AG20443 (cell line): ENCODE measurements at places on chromosomes 11 and 22.

DNA sequence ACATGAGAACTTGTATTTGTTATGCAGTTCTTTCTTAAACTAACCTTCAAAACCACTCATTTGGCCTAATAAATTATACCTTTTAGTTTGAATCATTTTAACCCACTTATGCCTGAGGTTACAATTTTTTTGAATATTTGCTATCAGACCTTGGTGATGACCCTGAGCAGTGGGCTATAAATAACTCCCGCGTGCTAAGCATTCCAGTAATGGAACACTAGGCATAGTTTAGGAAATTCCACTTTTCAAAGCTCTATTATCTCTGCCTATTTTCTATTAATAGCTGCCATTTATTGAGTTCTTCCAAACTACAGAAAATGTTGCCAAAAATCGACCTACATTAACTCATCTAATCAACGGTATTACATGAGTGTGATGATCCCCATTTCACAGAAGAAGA is 993.4 kb upstream of the FAT3 start:
- DNase-seq, result no peak

DNA sequence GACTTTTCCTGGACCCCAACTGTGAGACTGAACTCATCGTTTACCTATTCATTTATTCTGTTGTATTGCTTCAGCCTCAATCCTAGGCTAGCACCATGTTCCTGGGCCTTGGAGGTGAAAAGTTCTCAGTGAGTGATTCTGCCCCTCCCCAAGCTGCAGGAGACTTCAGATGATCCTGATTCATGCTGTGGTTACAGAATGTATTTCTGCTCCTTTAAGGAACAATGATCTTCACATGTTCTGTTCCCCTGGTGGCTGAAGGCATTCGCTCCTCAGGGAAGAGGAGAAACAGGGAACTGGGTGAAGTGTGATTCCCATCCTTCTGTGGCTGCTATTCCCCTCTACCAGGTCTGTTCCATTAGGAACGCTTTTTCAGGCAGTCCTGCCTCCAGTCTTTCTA is 2.4 kb downstream of the OR52E1 start:
- peak; percentile 5 for DNase-seq

DNA sequence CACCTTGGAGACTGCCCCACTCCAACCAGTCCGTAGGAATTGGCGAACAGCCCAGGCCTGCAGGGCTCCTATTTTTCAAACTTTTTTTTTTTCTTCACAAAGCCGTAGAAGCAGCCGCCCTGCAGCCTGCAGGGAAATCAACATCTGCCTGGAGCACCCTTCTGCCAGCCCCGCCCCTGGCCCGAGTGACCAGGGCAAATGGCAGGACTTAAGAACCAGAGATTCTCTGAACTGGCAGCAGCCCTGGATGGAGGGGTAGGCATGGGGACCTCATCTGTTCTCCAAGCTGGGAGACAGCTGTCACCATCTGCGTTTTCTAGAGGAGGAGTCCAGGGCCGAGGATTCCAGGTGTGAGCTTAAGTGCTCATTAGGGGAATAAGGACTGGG is 5.6 kb downstream of the SCN2B start:
- DNase-seq, result no peak

DNA sequence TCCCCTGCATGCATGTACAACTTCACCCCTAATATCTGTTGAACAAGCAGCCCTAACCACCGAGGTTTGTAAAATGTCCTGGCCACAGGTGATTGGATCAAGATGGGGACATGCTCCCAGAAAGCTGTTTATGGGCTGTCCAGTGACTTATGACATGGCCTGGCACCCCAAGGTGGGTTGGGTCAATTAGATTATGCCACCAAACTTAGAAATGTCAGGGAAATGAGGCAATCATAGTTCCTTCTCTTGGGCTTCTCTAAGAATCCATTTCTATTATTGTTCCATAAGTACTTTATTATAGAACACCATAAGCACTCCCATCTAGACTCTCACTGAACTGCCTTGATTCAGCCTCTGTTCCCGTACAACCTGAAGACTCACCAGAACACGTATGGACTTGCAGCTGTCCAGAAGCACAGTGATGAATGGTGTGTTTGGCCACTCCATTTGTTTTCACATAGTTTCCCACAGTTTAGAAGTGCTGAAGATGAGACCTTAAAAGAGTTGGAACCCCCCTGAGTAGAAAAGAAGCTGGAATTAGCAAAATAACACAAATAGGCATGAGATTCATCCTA is 45.5 kb upstream of the OLFML1 start:
- no peak for DNase-seq

DNA sequence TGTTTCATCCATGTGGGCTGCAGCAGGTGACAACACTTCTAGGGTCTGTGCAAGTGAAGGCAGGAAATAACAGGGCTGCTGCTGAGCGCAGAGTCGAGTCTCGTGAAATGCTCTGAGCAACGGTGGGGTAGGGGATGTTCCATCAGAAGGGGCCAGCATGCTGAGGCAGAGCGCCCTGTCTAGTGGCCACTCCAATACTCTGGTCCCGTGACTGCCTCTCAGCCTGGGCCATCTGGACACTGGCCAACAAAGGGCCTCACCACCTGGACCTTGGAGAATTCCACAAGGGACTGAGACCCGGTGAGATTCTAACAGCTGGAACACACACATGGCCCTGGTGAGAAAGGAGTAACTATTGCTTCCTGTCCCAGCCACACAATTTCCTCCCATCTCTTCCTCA is 375.7 kb downstream of the SHANK2 start:
- DNase-seq, result no peak

- DNase-seq, result no peak
Observed at GRCh38 chr22:27429476-27429875, 372.1 kb downstream of the MN1 start.

DNA sequence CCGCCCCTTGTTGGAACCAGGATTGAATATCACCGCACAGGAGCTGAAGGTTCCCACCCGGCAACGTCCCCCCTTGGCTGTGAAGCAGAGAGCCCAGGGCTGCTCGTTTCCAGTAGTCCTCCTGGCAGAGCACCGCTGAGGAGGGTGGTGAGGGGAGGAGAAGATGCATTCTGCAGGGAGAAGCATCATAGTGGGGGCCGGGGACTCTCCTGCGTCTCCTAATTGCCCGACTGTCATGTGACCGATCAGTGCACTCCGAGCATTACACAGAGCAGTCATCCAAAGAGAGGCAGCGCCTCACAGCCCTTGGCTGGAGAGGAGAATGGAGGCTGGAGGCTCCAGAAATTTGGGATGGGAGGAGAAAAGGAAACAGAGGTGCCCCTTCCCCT is 85.0 kb upstream of the SEPTIN5 start:
- DNase-seq, result no peak

GRCh38 chr11:12069066-12069676 is 41.2 kb upstream of the MICAL2 start:
- DNase-seq, result no peak

- DNase-seq, result no peak
Observed at GRCh38 chr22:43521716-43522115, 109.9 kb downstream of the MPPED1 start.

- no peak for DNase-seq
Observed at GRCh38 chr22:34620832-34621231, 445.1 kb upstream of the ISX start.

DNA sequence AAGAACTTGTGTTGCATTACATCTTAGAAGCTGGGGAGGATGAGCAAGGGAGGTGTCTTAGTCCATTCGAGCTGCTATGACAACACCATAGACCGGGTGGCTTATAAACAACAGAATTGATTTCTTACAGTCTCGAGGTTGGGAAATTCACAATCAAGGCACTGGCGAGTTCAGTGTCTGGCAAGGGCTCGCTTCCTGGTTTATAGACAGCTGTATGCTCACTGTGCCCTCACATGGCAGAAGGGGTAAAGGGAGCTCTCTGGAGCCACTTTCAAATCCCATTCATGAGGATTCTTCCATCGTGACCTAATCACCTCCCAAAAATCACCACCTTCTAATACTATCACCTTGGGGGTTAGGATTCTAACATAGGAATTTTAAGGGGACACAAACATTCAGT is 150.0 kb upstream of the NECTIN1 start:
- DNase-seq, result no peak

- no peak for DNase-seq
Observed at GRCh38 chr11:44773351-44773965, 46.7 kb downstream of the TSPAN18 start.

DNA sequence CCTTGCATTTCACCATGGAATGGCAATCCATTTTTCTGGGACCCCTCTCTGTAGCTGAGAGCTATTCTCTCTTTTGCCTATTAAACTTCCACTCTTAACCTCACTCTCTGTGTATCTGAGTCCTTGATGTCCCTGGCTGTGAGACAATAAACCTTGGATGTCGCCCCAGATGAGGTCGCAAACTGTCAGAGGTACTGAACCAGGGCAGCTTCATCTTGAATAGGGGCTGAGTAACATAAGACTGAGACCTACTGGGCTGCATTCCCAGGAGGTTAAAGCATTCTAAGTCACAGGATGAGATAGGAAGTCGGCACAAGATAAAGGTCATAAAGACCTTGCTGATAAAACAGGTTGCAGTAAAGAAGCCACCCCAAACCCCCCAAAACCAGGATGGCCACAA is 68.0 kb downstream of the RSF1 start:
- no peak for DNase-seq

DNA sequence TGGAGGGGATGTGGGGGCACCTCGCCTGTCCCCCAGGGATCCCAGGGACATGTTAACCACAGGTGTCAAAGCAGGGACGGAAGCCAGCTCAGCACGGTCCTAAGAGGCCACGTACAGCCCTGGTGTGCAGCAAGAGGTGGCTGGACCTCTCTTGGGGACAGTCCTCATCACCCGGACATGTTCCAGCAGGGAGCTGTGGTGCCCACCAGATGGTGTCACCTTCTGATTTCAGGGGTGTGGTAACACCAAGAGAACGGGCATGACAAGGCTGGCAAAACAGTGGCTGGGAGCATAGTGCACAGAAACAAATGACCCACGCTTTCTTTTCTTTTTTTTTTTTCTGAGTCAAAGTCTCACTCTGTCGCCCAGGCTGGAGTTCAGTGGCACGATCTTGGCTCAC is 25.6 kb upstream of the COMT start:
- no peak for DNase-seq

DNA sequence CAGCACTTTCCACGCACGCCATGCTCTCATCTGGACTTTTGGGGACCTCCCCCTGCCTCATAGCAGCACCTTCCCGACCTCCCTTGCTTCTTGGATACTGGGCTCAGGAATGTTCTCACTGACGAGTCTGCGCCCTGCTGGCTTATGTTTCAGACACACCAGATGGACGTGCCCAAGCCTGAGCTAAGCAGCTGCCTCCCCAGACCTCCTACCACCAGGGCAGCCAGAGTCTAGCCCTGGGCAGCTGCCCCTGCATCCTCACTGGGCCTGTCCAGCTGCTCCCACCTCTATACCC is 13.2 kb upstream of the RGL4 start:
- DNase-seq, result no peak

DNA sequence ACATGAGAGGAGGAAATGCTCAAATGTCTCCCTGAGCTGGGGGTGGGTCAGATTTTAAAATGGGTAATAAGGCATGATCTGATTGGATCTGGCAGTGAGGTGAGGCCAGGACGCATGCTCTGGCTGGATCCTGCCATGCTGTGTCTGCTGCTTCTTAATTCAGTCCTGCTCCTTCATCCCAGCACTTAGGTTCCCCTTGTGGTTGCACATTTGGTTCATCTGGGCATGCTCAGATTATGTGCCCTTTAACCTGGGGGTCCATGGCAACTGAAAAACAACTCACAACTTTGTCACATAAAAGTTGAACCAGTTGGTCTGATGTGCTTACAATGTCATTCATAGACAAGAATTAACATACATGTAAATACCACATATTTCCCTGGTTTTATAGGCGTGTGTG is 67.9 kb downstream of the PIWIL4 start:
- DNase-seq, result no peak

GRCh38 chr22:35092406-35092805 is 26.4 kb downstream of the ISX start:
- DNase-seq, result no peak

DNA sequence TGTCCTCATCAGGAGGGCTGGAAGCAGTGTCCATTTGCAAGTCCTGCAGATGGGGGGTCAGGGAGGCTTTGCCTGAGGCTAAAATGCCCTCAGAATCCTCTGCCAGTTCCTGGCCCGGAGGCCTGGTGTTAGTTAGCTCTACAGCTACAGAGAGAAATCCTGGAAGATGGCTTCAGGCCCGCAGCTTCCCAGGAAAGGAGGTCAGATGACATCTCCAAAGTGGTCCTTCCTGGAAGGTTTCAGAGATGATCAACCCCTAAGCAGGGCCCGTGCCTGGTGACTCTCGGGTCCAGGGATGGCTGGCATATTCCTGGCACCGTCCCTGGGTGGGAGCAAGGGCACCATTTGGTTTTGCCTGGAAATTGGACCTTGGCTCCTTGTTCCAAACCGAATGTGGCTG is 959.1 kb downstream of the BRD1 start:
- DNase-seq, result no peak

DNA sequence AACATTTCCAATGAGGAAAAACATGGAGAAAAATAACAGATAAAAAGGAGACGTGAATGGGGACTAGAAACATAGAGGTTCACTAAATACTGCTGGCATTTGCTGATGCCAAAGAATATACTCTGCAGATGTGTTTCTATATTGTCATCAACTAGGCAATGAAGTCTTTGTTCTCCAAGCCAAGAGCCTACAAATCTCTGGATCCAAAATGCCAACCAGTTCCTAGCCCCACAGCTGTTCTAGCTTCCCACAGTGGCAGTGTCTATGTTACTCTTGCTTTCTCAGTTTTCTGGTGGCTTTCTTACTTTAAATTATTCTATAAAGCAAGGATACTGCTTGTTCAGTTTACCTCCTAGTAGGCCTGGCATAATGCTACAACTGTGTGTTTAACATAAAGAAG is 977.9 kb upstream of the CCDC90B start:
- DNase-seq, result no peak

GRCh38 chr11:118918686-118919280 is 6.9 kb downstream of the BCL9L start:
- DNase-seq, result no peak

- DNase-seq, result no peak
Observed at GRCh38 chr11:115134926-115135325, 369.3 kb downstream of the CADM1 start.

- DNase-seq, result no peak
Observed at GRCh38 chr11:1923201-1923956, 3.9 kb downstream of the TNNT3 start.

- DNase-seq, result peak; percentile 64
Observed at GRCh38 chr11:76620489-76620888, 50.1 kb downstream of the LRRC32 start.

DNA sequence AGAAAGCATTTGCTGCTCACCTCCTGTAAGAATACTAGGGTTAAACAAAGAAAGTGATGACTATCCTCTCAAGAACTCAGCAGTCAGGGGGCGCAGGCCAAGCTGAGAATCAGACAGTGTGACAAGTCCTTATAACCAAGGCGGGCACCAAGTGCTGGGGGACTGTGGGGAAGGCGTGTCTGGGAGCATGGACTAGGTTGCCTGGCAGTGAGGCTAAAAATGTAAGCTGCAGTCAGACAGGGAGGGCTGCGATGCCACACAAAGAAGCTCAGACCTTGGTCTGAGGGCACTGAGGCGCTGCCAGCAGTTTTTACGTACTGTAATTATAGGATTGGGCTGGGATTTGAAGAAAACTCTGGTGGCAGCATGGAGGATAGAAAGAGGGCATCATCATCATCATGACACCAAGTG is 73.7 kb downstream of the FLI1 start:
- DNase-seq, result no peak
